Heart left ventricle (tissue), 16 donors: ENCODE measurements at places on chromosomes 11 and 22. TPM values are rescaled to one million over a fixed set of nuclear protein-coding genes. Genes with fewer than 3 reads are reported as not detected.

DNA sequence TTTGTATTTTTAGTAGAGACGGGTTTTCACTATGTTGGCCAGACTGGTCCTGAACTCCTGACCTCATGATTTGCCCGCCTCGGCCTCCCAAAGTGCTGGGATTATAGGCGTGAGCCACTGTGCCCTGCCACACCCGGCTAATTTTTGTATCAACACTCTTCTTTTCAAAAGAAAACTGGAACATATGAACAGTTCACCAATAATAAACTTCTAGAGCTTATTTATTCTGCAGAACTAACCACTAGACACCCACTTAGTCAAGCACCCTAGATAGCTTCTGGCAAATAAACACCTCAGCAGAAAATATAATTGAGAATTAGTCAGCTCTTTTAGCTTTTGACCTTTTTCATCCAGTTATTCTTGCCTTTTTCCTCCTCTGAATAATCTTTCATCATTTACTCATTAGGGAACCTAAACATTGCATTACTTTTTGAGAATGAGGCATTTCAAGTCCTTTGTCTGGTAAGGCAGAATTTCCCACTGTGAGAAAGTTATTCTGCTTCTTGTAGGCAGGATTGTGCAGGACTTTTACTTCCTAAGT lies 27.3 kb upstream of the TMEM41B start:
- no peak for DNase-seq

DNA sequence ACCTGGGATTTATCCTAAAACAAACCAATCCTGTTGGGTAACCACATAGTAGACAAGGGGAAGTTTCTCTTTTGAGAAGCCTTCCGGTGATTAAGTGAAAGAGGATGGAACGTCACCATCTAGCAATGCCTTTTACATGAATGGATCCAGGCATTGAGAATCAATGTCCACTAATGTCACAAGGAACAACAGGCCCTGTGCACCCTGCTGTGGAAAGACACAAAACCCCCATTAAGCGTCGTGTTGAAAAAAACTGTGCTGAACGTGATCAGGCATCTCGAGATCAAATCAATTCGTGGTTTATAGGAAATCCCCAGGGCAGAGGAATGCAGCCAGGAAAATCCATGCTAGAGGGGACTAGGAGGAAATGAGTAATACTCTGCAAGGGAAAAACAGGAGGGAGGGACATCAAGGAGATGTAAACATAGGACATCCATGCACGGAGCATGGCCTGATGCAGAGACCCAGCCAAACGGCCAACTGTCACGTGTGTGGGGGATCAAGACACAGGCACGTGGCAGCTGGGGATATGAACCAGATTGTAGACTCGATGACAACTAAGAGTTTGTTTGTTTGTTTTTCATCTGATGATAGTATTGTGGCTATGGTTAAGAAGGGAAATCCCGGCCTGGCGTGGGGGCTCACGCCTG lies 38.6 kb upstream of the CARS1 start:
- no peak for DNase-seq

DNA sequence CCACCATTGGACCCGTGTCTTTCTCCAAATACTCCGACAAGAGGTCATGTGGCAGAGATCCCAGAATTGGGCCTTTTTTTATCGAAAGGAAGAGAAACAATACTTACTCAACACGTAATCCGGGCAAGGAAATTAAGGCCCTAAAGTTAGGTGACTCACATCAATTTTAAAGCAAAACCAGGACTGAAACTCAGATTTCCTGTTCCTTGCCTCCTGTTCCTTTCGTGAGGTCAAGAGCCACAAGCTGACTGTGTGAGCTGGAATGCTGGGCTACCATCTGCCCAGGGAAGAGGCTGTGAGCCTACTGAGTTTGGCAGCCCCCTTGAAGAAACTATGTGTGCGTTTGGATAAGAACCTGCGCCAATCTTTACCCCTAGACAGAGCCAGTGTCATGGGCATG lies 27.1 kb upstream of the MRGPRX2 start:
- no peak for DNase-seq

GRCh38 chr11:7534042-7534378 lies 20.2 kb downstream of the PPFIBP2 start:
- no peak for DNase-seq

DNA sequence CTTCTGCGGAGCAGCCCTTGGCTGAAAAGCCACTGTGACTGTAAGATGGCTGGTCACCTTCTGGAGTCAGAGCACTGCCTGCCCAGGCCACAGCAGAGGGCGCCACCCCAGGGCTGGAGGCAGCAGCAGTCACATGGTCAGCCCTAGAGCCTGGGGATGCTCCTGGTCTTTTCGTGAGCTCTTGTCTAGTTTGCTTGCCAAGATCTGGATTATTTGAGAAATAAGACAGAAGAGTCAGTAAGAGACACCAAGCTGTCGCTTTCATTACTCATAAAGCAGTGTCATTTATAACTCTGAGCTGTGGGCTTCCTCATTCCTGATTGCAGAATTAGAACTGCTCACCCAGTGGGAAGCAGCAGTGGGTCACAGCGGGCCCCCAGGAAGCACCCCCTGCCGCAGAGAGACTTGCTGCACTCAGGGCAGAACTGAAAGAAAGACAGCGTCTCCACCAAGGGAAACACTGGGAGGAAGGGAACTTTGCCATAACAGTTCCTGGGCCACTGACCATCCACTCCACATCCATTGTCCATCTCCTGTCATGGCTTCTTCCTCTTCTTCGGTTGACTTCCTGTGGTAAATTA lies 56.7 kb downstream of the PPP6R2 start:
- DNase-seq = peak; percentile 29

DNA sequence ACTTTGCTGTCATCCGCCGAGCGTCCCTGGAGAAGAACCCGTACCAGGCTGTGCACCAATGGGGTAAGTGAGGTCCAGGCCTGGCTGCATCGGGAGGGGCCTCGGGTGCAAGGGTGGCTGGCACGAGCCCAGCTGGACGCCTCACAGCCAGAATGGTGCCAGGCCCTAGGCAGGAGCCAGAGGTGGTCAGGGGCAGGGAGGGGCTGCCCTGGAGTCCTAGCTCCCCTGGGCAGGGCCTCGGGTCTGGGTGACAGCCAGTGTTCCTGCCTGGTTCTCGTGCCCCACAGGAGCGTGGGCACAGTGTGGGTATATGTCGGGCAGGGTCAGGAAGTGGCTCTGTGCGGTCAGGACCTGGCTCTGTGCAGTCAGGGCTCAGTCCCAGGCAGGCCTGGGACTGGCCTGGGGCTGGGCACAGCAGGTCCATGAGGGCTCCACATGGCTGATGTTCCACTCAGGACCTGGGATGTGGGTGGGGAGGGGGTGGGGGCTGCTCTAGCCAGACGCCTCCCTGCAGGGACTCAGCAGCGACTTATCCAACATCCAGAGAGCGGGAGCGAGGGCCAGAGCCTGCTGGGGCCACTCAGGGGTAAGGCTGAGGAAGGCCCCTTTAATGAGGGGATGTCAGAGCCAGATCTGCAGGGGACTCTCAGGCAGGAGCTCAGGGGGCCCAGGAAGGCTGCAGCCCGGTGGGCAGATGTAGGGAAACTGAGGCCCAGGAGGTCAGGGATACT lies 1.2 kb downstream of the TSPAN32 start:
- peak; percentile 82 for DNase-seq

The UNC93B1 gene
- 5.0 TPM for polyA plus RNA-seq

The SAA4 gene
- polyA plus RNA-seq = not detected

- DNase-seq = no peak
Observed at GRCh38 chr22:31160328-31160978, 471 bp downstream of the RNF185 start.

- no peak for DNase-seq
Observed at GRCh38 chr11:46523290-46523689, 70.5 kb downstream of the AMBRA1 start.

The FOLR3 gene
- polyA plus RNA-seq = not detected

GRCh38 chr11:13966013-13966412 lies 3.5 kb downstream of the SPON1 start:
- DNase-seq = no peak

DNA sequence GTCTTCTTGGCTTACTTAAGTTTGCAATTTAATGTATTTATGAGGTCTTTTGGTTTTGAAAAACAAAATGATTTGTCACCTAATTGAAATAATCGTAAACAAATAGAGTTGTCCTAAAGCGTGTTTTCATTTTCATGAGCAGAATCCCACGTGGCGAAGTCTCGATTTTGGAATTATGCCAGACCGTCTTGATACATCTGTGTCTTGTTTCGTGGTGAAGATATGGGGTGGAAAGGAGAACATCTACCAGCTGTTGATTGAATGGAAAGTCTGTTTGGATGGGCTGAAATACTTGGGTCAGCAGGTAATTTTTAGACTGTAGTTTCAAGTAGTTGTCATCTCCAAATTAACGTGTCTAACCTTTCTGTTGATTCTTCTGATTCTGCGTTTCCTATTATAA lies 64.7 kb downstream of the UVRAG start:
- no peak for DNase-seq

DNA sequence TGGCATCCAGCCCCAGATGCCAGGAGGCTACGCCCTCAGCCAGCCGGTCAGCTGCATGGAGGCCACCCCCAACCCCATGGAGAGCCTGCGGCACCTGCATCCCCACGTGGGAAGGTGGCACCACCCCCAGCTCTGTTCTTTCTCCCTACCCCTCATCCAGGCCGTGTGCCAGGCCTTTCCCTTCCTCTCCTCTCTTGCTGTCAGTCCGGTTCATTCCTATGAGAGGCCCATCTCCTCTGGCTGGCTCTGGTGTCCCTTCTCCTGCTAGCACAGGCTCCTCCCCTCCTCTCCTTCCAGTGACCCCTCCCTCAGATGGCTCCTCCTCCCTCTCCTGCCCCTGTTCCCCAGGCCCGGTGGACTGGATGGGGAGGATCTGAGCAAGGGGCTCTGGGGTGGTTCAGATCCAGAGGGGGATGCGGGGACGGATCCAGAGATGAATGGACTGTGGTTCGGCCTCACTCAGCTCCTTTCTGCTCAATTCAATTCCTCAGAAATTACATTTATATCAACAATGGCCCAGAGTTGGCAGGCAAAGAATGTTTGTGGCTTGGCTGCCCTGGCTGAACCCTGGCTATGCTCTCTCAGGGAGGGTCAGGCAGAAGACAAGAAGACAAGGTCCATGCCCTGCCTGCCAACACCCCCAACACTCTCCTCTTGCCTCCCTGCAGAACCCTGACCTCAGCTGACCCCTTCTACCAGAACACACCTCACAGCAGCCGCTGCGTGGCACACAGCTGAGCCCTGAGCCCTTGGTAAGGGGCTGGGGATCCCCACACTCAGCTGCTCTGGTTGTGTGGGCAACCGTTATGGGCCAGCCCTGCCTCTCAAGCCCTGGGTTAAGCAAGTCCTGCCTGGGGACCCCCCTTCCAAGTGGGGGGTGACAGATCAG lies 18.5 kb upstream of the LRRC10B start:
- DNase-seq = peak; percentile 48

The SREBF2 gene
- polyA plus RNA-seq = 115 TPM

DNA sequence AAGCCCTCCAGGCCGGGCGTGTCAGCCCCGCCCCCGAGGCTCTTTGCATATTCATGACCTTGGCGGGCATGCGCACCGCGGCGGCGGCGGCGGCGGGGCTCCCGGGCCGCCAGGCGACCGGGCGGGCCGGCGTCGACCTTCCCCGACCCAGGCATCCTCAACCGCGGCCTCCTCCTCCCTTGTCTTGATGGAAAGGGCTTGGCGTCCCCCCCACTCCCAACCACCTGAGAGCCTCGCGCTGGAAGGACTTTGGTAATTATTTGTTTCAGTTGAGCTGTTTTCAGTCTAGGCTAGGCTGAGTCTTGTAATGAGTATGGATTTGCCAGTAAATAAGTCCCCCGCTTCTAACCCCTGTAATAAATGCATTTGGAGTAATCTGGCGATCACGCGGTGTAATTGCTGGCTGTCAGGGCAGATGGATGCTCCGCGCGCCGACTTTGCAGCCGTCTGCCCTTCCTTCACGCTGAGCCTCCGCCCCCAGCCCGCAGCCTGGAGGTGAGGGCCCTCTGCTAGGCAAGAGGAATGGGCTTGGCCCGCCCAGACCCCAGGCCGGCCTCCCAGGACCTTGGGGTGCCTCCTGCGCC lies 25.2 kb downstream of the FLRT1 start:
- DNase-seq = peak; percentile 65

DNA sequence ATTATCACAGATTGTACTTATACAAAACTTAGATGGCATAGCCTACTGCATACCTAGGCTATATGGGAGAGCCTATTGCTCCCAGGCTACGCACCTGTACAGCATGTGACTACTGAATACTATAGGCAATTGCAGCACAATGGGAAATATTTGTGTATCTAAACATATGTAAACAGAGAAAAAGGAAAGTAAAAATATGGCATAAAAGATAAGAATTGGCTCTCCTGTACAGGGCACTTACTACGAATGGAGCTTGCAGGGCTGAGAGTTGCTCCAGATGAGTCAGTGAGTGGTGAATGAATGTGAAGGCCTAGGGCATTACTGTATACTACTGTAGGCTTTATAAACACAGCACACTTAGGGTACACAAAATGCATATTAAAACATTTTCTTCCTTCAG lies 13.2 kb downstream of the APOL6 start:
- no peak for DNase-seq

The NKAPD1 gene
- 10.9 TPM for polyA plus RNA-seq

The C11orf97 gene
- not detected for polyA plus RNA-seq

GRCh38 chr11:33065445-33066178 lies 26.2 kb downstream of the TCP11L1 start:
- peak; percentile 45 for DNase-seq

The CLDN5 gene
- polyA plus RNA-seq = 77.7 TPM

DNA sequence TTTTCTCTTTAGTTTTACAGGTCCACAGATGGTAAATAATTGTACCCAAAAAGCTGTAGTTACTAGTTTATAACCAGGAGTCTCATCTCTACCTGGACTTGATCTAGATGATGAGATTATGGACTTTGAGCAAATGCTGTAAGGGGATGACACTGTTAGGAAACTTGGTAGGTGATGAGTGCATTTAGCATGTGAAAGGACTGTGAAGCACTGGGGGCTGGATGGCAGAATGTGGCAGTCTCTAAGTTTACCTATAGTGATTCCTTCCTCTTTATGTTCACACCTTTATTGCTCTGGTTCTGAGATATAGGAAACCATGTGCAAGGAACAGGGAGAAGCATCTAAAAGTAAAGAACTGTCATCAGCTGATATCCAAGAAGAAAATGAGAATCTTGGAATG lies 230.7 kb upstream of the CHORDC1 start:
- DNase-seq = no peak

DNA sequence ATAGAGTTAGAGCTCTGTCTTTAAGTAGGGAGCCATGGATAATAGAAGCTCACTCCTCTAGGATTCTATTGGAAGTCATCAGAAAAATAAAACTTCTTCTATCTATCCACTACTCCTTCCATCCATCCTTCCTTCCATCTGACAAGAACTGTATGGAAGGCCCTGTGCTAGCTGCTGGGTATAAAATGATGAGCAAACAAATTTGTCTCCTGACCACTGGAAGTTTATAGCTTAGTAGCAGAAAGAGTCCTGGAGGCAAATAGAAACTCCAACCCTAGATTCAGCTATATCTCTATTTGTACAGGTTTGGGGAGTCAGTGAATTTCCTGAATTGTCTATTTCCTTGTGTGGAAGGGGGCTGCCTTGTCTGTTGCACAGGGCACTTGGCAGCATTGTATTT lies 136.6 kb downstream of the ME3 start:
- no peak for DNase-seq

DNA sequence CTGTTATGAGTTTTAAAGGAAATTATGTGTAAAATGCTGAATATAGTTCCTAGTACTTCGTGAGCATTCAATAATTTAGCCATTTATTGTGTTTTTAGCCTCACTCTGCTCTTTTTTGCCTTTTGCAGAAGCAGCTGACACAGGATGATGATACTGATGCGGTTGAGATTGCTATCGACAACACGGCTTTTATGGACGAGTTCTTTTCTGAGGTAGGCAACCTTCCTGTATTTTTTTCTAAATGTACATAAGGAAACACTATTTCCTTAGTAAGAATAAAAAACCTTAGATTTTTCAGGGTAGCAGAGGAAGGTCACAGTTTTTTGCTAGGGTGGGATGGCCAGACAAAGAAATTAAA lies 17.9 kb downstream of the STX3 start:
- DNase-seq = no peak
